ENCODE measurements at places on chromosomes 2 and 18.

DNA sequence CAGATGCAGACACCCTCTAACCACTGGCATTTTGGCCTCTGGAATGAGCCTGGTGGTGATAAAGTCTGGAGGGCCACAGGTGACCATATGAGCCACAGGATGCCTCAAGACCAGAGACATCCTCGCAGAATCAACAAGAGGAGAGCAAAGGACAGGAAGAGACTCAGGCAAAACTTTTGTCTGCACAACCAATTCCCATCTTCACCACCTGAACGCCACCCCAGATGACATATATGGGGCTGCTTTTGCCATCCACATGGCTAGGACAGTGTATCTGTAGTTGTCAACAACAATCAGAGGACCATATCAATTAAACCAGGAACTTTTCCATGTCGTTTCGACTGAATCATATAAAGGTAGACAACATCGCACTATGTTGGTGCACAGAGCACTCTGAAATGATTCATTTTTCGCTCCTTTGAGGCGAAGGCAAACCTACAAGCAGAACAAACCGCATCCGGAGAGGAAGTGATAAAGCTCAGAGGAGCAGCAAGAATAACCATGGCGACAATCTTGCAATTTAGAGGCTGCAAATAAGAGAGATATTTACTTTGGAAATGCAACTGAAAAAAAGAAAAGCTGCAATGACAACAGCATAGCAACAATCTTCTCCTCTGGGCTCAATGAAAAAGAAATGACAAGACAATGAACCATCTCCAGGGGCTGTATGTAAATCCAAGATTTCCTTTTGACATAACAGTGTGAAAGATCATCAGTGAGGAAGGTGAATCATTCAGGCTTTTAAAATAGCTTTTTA, 204.5 kb downstream of the ARL4C start:
- DNase-seq: no peak

GRCh38 chr2:191593622-191594385, 84.1 kb upstream of the NABP1 start:
- peak; percentile 45 for DNase-seq

GRCh38 chr18:60339018-60339417, 33.6 kb downstream of the MC4R start:
- DNase-seq: no peak

GRCh38 chr2:42799881-42800280, 7.5 kb upstream of the HAAO start:
- DNase-seq: no peak

DNA sequence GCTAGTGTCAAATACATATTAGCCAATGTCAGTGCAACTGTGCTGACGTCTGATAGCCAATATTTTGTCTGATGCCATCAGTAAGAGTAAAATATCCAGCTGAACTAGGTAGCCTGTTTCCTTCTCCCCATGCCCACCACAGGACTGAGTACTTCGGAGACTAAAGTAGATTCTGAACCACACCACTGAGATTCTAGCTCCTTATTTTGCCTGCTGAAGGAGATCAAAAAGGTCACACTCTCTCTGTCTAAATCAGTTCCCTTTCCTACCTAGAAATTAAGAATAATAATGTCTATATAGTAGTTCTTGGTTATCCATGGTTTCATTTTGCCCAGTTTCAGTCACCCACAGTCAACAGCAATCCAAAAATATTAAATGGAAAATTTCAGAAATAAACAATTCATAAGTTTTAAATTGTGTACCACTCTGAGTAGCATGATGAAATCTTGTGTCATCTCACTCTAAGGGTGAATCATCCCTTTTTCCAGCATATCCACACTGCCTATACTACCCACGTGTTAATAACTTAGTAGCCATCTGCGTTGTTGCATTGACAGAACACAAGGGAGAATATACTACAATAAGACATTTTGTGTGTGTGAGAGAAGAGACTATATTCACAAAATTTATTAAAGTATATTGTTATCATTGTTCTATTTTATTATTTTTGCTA, 1043.3 kb upstream of the PIK3C3 start:
- no peak for DNase-seq
